ENCODE measurements at places on chromosomes 1 and 21.

DNA sequence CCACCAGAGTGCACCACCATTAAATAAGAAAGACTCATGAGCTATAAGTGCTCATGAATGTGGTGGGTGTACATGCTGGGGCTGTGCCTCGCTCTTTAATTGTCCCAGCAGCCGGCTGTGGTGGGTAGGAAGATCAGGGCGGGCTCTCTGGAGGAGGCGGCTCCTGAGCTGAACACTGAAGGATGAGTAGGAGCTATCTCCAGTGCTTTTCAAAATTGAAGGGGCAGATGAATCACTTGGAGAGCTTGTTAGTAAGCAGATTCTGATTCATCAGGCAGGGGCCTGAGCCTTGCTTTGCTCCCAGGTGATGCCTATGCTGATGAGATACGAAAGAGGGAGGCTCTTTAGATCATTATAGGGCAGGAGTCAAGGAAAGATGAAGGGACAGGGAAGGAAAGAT lies 54.1 kb downstream of the ETS2 start:
- no peak for DNase-seq

GRCh38 chr1:40981691-40982448 lies 2.4 kb downstream of the CTPS1 start:
- DNase-seq, result no peak

DNA sequence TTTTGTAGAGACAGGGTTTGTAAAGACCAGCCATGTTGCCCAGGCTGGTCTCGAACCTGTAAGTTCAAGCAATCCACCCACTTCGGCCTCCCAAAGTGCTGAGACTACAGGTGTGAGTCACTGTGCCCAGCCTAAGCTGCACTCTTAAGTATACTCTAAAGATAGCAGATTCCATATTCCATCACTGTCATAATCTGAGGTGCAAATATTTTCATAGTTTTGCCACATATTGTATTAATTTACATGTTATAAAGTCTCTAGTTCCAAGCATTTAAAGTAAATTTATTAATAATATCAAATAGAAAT lies 121.3 kb downstream of the HFM1 start:
- DNase-seq, result no peak

- no peak for DNase-seq
Observed at GRCh38 chr1:244217711-244218110, 166.6 kb downstream of the ZBTB18 start.

All from effector memory CD8-positive, alpha-beta T cell (primary cell).